ENCODE measurements at places on chromosomes 11 and 22. TPM values are rescaled to one million over a fixed set of nuclear protein-coding genes. Genes with fewer than 3 reads are reported as not detected.

DNA sequence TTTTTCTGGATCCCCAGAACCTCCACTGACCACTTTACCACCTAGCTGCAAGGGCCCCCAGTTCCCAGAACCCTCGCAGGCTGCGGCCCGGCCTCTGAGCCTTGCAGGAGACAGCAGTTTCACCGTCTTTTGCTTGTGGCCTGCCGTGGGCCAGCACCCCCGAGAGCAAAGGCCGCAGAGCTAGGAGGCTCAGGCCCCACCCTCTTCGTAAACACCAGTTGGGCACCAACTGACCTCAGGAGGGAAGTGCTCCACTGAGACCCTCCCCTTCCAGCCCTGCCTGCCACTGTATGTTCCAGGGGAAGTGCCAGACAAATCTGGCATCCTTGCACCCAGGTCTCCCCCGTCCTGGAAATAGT is 23.4 kb upstream of the CREB3L1 start:
- DNase-seq: no peak

CNTF gene
- 3.9 TPM for total RNA-seq

GDPD4 gene
- not detected for total RNA-seq

DNA sequence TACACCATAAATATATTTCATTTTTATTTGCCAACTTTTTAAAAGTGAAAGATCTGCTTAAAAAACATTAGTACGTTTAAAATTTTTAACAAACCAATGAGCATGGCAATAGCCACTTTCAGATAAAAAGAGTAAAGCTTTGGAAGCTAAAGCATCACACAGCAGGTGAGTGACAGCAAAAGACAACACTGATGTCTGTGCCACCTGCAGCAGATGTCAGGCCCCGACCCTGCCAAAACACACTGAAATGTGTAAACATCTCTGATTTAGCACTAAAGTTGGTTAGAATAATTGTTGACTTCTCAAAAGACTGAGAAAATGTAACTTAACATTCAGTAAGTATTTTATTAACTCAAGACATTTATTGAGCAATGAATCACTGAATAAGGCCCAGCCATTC is 232.9 kb downstream of the DLG2 start:
- no peak for DNase-seq

DNA sequence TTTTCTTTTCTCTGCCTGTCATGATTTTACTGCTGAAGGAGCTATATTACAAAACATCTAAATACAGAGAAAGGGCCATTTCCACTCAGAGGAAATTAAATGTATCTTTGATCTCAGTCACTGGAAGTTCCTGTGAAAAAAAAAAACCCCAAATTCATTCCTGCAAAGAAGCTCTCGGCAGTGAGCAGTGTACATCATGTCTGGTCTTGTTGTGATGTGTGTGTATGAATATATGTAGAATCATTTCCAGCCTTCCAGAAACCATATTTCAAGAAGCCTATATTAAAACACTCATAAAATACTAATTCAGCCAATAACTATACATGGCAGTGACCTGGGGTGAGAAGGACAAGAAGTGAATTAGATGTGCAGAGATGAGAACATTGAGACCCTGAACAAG is 393.2 kb upstream of the TENM4 start:
- DNase-seq: no peak

DNA sequence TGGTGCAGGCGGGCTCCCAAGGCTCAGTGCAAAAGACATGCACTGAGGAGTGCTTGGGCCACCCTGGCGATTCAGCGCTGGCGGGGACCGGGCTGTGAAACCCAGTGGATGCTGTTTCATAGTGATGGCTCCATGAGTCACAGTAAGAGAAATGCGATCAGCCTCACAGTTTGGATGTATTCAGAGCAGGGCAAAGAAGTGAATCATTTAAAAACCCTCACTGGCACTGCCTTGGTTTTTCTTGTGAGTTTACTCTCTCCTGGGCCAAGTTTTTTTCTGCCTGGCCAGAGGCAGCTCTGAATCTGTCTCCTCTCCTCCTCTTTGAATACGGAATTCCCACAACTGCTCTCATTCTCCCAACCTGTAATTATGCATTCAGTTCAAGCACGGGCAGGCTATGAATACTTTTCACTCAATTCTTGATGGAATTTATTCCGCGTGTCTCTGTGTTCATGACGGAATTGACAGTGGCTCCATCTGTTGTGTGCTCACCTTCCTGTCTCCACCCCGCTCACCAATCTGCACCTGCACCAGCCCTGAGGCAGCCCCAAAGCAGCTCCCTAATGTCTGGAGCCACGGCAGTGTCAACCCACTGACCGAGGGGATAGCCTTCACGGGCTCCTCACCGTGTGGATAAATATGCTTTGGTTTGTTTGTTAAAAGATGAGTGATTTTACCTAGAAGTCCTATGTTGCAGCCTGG is 14.9 kb downstream of the ADAMTS8 start:
- no peak for DNase-seq

DNA sequence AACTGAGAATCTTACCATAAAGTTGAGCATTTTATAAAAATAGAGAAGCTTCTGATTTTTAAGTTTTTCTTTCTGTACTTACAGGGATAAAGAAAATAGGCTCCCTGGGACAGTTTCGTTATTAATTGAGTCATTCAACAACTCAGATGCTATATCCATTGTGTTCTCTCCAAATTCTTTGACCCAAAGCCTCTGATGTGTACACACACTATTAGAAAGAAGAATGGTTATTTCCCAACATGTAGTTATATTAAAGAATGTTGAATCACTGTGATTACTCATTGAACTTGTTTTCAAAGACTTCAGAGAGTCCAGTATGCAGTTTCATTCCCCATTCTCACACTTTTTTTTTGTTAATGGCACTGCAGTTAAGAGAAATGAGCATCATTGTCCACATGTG is 734.3 kb upstream of the ARHGAP42 start:
- no peak for DNase-seq

- no peak for DNase-seq
These were observed 35.5 kb upstream of the MOB2 start for GRCh38 chr11:1522081-1522424.

Measured in progenitor cell of endocrine pancreas (in vitro differentiated cells).